Right forelimb (tissue), 1 donor: ENCODE measurements at places on chromosomes 2 and 18.
A peak's percentile ranks its signal among the peaks of the same experiment; 100 is the strongest.

DNA sequence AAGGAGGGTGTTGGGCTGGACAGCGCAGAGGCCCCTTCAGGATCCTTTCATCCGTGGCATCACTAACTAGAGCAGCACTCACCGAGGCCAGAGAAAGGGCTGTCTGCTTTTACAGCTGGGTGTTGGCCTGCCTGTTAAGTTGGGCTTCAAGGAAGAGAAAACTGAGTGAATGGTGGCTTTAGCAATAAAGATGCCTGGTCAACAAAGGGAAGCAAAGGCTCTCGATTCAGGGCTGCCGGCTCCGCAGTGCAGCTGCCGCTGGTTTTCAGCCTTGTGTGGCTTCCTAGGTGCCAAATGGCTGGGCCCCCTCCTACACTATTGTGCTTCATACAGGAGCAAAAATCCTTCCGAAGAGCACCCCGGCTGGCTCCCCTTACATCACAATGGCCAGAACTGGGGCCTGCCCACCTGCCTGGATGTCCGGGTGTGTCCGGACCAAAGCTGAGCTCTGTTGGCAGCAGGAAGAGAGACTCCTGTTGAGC is 61.0 kb upstream of the GPR45 start:
- no peak for DNase-seq

- no peak for DNase-seq
Measured at GRCh38 chr18:1585881-1586488, 681.3 kb downstream of the ADCYAP1 start.

DNA sequence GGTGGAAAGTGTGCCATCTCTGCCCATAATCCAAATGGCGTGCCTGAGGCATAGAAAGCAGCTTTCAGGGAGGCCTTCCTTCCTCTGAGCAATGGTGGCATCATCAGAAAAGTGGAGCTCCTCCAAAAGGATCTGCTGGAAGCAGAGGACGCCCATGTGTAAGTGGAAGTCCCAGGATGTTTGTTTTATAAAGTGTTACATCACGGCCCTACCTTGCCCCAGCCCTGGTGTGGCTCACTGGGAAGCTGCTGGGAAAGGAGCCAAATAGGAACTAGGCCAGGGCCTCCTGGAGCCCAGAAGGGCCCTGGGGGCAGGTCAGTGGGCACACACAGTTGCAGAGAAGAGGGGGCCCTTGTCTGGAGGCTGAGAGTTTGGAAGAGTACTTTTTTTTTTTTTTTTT is 4.2 kb upstream of the ODC1 start:
- DNase-seq, result no peak

GRCh38 chr18:8800876-8801262 is 95.5 kb downstream of the MTCL1 start:
- DNase-seq, result no peak

DNA sequence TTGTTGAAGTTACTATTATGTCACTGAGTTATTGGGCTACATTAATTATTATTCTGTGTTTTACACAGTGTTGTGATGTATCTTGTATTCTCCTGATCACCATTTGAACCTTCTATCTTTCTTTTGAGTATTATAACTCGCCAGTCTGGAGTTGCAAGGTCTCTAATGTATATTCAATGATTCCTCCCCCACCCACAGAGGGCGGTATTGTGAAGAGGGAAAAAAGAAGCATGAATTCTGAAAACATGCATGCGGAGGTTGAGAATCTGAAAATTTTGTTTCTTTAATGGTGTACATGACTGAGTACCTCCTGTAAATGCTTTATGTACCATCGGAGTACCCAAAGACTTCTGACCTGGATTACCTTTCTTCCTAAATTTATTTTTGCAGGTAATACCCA is 266.6 kb downstream of the NR4A2 start:
- DNase-seq, result no peak

- DNase-seq, result no peak
Measured at GRCh38 chr2:177348733-177349693, 43.6 kb upstream of the AGPS start.

- no peak for DNase-seq
Measured at GRCh38 chr2:181275643-181276070, 181.5 kb upstream of the ITGA4 start.

- no peak for DNase-seq
Measured at GRCh38 chr2:127577973-127578372, 42.5 kb downstream of the MYO7B start.

DNA sequence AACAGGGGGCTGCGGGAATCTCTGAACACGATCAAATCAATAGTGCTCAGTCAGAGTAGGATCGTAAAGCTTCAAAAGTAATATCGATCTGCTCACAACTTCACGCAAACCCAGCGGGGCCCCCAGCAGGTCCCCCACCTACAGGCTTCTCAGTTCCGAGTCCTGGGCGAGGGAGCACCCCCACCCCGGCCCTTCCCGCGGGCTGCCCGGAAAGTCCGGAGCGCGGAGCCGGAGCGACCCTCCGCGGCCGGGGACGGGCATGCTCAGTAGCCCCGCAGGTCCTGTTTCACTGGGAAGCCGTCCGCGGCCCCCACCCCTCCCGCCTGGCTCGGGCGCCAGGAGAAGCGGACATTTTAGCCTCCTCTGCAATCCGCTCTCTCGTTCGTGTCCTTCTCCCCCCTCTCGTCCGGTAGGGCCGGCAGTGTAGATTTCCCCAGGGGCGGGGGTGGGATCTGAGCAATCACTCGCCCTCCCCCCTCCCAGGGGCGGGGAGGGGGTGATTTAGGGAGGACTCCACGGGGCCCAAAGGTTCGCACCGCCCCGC is 3.3 kb upstream of the SPRED2 start:
- peak; percentile 95 for DNase-seq

DNA sequence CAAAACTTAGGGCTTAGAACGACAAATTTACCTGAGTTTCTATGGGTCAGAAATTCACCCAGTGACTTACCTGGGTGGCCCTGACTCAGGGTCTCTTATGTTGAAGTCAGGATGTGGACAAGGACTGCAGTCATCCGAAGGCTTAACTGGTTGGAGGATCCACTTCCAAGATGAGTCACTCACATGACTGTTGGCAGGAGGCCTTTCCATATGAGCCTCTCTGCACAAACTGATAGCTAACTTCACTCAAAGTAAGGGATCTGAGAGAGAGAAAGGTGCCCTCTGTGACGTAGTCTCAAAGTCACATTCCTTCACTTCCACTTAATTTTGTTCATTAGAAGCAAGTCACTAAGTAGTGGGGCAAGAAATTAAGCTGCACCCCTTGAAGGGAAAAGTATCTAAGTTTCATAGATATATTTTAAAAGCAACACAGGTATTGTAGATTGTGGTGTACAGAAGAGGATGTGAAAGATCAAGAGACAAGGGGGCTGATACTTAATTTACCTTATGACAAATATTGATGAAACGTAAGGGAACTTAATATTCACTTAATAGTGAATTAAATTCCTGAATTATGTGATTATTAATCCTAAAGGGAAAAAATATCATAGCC is 48.4 kb downstream of the TANK start:
- no peak for DNase-seq

- no peak for DNase-seq
Measured at GRCh38 chr18:8260827-8261226, 348.4 kb upstream of the RAB12 start.

GRCh38 chr2:95297639-95298395 is 670 bp downstream of the KCNIP3 start:
- DNase-seq, result no peak

DNA sequence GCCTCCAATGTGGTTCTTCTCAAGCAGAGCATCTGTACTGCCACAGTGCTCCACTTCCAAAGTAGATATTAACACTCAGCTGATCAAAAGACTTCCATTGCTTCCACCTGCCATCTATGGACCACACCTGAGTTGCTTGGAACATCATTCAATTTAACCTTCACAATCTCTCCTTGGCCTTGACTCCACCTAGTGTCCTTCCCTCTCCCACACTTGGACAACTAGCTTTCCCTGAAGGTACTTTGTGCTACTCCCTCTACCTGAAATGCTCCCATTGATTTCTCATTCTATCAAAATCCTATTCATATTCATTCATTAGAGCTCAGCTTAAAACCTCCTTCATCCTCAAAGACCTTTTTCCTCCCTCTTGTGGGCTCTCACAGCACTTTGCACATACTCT is 48.7 kb downstream of the SOWAHC start:
- no peak for DNase-seq

DNA sequence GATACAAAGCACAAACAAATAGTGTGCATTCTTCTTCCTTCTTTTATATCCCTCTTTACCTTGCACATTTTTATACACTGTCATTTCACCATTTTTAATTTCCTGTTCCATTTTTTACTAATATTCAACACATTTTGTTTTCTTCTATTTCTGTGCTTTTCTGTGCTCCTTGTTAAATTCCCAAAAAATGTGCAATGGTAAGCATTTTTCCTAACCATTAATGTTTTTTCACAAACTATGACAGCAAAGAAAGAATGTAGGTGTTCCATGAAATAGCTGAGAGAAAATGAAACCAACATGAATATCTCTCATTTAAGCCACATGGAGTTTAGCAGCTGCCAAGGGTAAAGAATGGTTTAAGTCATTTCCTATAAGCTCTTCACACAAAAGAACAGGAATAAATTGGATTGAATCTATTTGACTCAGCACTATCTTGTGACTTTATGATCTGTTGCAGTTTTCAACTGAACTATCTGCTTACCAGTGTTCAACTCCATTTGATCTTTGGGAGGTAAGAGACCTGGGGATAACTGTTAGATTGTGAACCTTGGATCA is 145.7 kb upstream of the CDH19 start:
- no peak for DNase-seq

DNA sequence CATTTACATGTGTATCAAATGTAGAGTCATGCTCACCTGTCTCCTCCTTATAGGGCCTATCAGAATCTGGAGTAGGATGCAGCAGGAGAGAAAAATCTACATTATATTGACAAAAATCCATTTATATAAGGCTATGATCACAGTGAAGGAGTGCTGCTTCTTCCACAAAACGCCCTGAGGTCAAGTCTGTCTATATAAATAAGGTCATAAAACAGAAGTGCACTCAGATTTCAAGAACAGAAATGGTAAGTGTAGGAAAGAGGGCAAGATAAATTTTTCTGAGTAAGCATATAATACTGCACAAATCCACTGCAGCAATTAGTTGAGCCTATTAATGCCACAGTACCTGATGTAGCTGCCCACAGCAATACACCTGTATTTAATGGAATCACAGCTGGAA is 51.8 kb downstream of the COL5A2 start:
- DNase-seq, result no peak

GRCh38 chr2:240386326-240386725 is 49.1 kb upstream of the GPC1 start:
- DNase-seq, result peak; percentile 34

DNA sequence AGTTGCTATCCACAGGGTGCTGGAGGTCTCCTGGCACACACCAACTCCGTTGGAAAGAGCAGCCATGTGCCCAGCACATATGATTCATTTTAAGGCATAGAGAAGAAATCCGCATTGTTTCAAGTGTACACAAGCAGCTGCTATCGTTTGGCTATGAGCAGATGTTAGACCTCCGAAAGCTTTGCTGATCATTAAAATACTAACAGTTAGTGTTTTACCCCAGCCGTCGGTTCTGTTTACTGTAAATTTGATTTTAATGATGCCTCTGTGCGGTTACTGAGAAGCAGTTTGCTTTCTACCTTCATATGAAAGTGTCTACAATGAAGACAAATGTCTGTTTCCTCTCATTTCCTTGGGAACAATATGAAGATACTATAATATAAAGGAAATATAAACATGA is 154.9 kb downstream of the PTGR3 start:
- no peak for DNase-seq

DNA sequence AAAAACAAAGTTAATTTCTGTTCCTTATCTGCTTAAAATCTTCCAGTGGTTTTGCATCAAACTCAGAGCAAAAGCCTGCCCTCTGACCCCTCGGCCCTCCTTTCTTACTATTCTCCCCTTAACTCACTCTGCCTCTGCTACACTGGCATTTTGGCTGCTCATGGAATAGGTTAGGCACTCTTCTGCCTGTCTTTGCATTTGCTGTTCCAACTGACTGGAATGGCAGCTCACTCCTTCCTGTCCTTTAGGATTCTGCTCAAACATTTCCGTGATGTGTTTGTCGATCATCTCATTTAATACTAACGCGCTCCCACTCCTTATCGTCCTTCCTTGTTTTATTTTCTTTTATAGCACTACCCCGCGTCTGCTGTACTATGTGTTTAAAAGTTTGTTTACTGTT is 815 bp downstream of the CEBPZ start:
- DNase-seq, result no peak

DNA sequence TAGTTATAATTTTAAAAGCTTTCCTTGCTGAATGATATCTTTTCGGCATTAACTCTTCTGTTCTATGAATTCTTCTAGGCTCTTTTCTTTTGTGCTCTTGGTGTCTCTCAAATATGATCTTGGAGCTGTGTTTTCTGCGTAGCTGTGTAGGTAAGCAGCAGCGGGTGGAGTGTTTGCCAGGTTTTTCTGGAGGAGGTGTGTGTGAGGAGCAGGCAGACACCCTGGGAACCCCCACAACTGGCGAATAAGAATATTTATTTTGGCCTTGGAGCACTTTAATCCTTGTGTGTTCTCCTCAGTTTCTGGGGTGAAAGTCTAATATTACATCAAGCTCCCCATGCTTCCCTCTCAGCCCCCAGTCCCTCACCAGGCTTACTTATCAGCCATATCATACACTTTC is 232.0 kb upstream of the FANCL start:
- DNase-seq, result no peak

DNA sequence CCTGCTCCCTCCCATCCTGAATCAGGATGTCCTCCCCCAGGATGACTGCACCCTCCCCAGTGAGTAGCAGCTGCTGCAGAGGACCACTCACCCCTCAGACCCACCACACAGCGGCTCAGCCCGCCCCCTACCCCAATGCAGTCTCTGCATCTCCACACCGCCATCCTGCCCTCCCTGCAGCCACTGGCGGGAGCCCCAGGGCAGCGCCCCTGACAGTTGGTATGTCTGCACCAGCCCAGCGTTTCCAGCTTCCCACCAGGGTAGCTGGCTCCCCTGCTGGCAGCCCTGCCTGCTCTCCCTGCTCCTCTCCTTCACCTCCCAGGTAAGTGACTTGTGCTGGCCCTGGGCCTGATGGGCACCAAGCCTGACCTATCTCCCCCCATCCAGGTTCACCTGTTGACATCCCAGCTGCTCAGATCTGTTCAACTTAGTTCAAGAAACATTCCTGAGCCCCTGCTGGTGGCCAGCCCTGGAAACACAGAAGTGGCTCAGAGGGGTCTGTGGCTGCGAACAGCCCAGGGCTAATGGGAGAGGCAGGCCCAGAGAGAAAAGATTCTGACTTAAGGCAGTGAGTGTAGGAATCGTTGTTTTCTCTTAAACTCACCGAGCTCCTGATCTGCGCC is 117.7 kb upstream of the RAB6C start:
- DNase-seq, result no peak

DNA sequence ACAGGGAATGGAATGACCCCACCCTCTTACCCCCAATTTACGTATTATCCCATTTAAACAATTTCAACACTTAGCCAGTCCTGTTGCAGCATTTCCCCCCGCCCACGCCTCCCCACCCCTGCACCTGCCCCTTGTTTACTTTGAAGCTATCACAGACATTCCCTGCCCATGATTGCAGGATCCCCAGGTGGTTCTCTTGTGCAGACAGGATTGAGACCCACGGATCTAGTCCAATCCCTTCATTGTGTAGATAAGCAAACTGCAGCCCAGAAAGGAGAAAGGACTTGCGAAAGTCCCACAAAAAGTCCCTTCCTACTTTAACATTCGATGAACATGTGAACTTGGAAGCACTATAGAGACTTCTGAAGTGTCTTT is 38.9 kb downstream of the TMEM17 start:
- no peak for DNase-seq

GRCh38 chr18:74457725-74458421 is 765 bp upstream of the DIPK1C start:
- DNase-seq, result no peak
